ENCODE measurements at places on chromosomes 6 and 20.

DNA sequence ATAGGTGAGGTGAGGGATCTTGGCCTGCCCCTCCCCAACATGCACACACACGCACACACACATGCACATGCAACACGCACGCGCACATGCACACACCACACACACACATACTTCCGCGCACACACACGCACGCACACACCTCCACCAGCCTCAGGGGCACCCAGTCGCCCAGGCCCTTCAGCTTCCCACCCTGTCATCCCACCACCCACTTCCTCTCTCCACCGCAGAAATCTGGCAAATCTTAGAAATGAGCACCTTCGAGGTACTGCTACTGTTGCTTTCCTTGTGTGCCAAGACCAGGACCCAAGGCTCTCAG is 1.2 kb downstream of the SPDEF start:
- no peak for DNase-seq

DNA sequence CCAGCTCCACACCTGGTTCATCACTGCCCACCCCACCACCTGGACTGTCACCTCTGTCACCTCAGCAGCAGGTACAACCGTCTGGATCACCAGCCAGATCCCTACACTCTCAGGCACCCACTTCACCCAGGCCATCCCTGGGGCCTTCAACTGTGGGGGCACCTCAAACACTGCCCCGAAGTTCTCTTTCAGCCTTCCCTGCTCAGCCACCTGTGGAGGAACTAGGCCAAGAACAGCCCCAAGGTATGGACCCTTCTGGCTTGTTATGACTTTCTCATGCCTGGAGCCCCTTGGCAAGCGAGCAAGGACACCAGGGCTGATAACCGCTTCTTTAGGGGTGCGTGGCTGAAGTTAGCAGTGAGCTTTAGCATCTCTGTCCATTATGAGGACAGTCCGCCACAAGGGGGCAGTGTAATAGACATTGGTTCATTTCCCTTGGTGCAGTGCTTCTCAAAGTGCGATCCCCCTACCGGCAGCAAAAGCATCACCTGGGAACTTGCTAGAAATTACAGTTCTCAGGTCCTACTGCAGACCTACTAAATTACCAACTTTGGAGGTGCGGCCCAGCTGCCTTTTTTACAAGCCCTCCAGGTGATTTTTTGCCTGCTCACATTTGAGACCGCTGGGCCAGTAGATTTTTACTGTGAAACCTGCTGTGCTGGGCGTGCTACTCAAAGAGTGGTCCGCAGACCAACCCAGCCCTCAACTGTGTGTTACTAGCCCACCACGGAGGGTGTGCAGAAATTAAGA is 32.5 kb downstream of the PNPLA1 start:
- peak; percentile 88 for DNase-seq

- DNase-seq: peak; percentile 98
Measured at GRCh38 chr6:110876170-110876773, 1.7 kb downstream of the AMD1 start.

- DNase-seq: peak; percentile 59
Measured at GRCh38 chr6:20092071-20092566, 120.2 kb downstream of the MBOAT1 start.

DNA sequence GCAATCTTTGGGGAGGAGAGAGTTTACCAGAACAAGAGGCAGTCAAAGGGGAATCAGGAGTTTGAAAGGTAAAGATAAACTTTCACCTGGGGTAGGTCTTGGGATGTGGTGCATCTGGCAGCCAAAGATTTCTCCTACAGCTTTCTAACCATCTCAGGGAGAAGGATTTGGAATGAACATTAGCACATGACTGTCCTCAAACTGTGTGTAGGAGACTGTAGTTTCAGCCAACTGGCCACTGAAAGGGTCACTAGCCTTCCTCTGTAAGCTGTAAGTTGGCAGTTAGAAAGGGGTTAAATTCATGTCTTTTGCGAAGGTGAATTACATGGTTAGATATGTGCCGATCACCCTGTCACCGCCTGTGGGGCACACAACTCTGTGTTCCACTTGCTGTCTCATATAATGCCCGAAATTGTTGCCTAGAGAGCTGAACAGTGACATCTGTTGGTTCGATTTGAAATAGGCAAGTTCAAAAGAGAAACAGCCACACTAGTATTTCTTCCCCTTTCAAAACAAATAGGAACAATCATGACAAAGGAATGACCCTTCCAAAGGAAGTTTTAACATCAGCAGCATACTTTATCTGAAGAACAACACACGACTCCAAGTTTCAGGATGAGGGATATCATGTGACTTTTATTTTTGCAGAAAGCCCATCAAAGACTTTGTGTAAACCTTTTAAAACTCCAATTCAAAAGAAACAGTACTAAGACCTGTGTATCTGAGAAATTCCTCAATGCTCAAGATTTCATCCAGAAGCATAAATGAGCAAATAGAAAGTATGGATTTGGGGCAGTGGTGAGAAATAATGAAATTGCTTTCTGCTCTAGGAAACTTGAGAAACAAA is 1.1 kb upstream of the OPN5 start:
- peak; percentile 76 for DNase-seq
